Fibroblast of mammary gland (primary cell): ENCODE measurements at places on chromosomes 16 and 17.
A peak's percentile ranks its signal among the peaks of the same experiment; 100 is the strongest.

GRCh38 chr16:79842197-79842596 is 241.7 kb upstream of the MAF start:
- no peak for DNase-seq

- no peak for DNase-seq
These were observed 283.7 kb downstream of the CPPED1 start for GRCh38 chr16:12519986-12520385.

GRCh38 chr16:67936880-67937605 is 393 bp upstream of the PSMB10 start:
- DNase-seq = no peak

GRCh38 chr17:45035848-45036247 is 15.6 kb downstream of the DCAKD start:
- no peak for DNase-seq

- no peak for DNase-seq
These were observed 247.9 kb downstream of the CDH13 start for GRCh38 chr16:82874672-82875071.

GRCh38 chr16:55651841-55652824 is 3.7 kb upstream of the SLC6A2 start:
- DNase-seq = no peak

- no peak for DNase-seq
These were observed 30.0 kb downstream of the CHD9 start for GRCh38 chr16:53084746-53085334.

GRCh38 chr17:51493206-51493605 is 232.9 kb downstream of the UTP18 start:
- DNase-seq = no peak

DNA sequence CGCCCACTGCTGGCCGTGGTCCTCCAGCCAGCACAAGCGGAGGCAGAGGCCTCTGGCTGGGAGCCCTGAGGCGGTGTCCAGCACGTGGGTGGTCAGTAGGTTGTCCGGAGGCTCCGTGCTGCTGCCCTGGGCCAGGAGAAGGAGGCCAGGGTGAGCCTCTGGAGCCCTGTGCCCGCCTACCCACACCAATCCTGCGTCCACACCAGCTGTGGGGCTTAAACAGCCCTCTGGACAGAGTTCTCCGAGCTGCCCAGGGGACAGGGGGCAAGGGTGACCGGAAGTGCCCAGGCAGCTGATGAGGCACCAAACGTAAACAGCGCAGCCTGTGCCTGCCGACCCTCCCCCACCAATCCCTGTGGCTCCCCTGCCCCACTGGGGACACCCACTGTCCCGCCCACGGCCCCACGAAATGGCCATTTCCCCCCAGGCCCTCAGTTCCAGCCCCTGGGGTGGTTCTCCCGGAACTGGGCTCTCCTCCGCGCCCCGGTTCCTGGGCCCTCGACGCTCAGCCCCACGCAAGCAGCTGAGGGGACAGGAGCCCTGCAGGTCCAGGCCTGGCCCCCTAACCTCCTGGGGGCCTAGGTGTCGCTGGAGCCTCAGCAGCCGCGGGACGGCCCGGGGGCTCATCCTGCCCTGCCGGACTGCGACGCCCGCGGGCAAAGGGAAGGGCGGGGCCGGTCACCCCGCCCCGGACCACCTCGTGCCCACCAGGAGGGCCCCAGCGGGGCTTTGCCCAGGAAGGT is 27.9 kb upstream of the DBNDD1 start:
- DNase-seq = peak; percentile 64

DNA sequence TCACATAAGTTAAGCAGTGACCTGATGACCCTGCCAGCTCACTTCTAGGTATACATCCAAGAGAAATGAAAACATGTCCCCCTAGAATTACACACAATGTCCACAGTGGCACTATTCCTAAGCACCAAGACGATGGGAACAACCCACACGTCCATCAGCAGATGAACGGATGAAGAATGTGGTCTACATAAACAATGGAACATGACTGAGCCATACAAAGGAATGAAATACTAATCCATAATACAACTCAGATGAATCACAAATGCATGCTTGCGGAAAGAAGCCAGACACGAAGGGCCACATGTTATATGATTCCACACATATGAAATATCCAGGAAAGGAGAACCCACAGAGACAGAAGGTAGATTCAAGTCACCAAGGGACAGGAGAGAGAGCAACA is 17.4 kb downstream of the USP22 start:
- DNase-seq = peak; percentile 58

DNA sequence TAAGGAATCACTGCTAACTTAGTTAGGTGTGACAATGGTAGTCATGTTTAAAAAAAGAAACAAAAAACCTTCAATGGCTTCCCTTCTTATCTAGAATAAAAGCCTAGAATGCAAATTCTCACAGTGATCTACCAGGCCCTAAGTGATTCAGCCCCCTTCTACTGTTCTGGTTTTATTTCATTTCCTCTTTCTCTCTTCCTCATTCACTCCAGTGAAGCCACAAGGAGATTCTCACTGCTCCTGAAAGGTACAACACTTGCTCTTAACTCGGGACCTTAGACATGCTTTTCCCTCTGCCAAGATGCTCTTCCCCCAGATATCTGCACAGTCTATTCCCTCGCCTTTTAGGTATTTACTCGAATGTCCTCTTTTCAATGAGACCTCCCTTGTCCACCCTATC is 3.7 kb downstream of the PIGS start:
- no peak for DNase-seq

GRCh38 chr16:66382966-66383299 is 16.4 kb downstream of the CDH5 start:
- DNase-seq = peak; percentile 63

DNA sequence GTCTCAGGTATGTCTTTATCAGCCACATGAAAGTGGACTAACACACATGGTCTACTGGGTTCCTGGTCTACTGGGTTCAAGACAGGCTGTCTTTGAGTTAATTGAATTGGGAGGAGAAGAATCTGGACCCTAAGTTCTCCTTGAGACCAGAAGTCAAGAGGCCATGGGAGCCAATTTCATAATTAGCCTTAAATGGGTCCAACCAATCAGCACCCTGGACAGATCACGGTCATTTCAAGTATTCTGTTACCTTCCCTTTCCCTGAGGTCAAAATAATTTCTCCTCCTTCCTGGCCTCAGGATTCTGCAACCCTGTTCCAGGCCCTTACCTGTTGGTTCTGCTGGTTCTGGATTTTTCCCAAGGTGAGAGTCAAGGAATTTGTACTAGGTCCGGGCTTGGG is 23.8 kb downstream of the OSBPL7 start:
- DNase-seq = no peak

- DNase-seq = no peak
These were observed 151.5 kb downstream of the LGALS9B start for GRCh38 chr17:20315821-20316220.

- peak; percentile 46 for DNase-seq
These were observed 40.5 kb downstream of the ANKRD11 start for GRCh38 chr16:89449726-89450335.

GRCh38 chr16:84475643-84476240 is 28.7 kb downstream of the MEAK7 start:
- DNase-seq = no peak

DNA sequence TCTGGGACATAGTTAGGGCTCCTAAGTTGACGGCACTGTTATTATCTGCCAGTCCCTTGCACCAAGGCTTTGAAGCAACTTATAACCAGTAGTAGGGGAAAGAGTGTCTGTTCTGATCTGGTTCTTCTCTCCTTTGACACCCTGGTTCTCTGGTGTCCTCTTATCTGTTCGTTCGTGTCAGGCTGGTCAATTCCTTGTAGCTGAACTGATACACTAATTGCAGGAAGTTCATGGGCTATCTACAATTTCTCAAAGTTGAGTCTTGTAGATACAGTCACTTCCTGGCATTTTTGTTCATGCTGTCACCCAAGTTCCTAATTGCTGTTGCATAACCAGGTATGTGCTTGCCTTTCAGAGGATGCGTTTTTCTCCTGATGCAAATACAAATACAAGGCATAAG is 17.3 kb upstream of the MYO1D start:
- no peak for DNase-seq

GRCh38 chr16:80924372-80924978 is 82.2 kb downstream of the CMC2 start:
- peak; percentile 61 for DNase-seq
